ENCODE measurements at places on chromosomes 4 and X. TPM values are rescaled to one million over a fixed set of nuclear protein-coding genes. Genes with fewer than 3 reads are reported as not detected.

The STARD8 gene
- total RNA-seq = 2.2 TPM

The CTSO gene
- total RNA-seq = 6.3 TPM

The DCAF8L2 gene
- not detected for total RNA-seq

The SSX1 gene
- total RNA-seq = not detected

The GPM6B gene
- 362 TPM for total RNA-seq

The NONO gene
- 372 TPM for total RNA-seq

The LARP7 gene
- 32.6 TPM for total RNA-seq

The NCAPG gene
- total RNA-seq = 13.8 TPM

The UCP1 gene
- total RNA-seq = not detected

The TRIM75 gene
- not detected for total RNA-seq

The ZFYVE28 gene
- 7.8 TPM for total RNA-seq

The MXRA5 gene
- total RNA-seq = 1.6 TPM

The ADH1B gene
- not detected for total RNA-seq

The USP17L18 gene
- not detected for total RNA-seq

The PTTG2 gene
- total RNA-seq = not detected

The EXOC1 gene
- total RNA-seq = 90.5 TPM

The PNCK gene
- total RNA-seq = 33.8 TPM

The ASB9 gene
- total RNA-seq = 1.6 TPM

The SMPX gene
- not detected for total RNA-seq

The WDR13 gene
- 88.9 TPM for total RNA-seq

The ABCG2 gene
- total RNA-seq = 15.0 TPM

The BMP2K gene
- total RNA-seq = 81.1 TPM

The EPGN gene
- not detected for total RNA-seq

The ETDB gene
- not detected for total RNA-seq

The ATXN3L gene
- total RNA-seq = not detected

The LRP2BP gene
- 13.5 TPM for total RNA-seq

The STS gene
- total RNA-seq = 6.3 TPM

The INPP4B gene
- 5.9 TPM for total RNA-seq

The TMEM154 gene
- 0.63 TPM for total RNA-seq

The HAND2 gene
- total RNA-seq = not detected

The C1QTNF7 gene
- under 0.01 TPM for total RNA-seq

The CXCL8 gene
- not detected for total RNA-seq

The ASB11 gene
- not detected for total RNA-seq

The ETDC gene
- total RNA-seq = not detected

The TTC29 gene
- 0.63 TPM for total RNA-seq

The GAGE1 gene
- not detected for total RNA-seq

The TMEM192 gene
- total RNA-seq = 5.3 TPM

All from parietal lobe (tissue), 2 donors.